ENCODE measurements at places on chromosomes 7 and 10.

DNA sequence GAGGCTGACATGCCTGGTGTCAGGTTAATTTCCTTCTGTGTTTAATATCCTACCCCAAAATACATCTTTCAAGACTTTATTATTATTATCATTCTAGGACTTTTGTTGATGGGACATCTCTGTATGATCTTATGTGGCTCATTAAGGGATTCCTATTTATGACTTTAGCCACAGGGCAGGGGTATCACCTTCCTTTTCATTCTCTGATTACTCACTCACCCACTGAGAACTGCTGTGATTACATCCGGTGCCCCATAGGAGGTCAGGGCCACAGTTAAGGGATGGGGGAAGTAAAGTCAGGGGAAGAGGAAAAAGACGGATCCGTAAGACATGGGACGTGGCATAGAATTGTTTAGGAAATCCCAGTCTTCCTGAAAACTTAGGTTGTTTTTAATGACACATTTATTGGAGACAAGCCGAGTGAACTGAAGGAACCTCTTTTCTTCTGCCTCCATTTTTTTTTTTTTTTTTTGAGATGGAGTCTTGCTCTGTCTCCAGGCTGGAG lies 61.0 kb upstream of the PITRM1 start:
- DNase-seq: no peak

DNA sequence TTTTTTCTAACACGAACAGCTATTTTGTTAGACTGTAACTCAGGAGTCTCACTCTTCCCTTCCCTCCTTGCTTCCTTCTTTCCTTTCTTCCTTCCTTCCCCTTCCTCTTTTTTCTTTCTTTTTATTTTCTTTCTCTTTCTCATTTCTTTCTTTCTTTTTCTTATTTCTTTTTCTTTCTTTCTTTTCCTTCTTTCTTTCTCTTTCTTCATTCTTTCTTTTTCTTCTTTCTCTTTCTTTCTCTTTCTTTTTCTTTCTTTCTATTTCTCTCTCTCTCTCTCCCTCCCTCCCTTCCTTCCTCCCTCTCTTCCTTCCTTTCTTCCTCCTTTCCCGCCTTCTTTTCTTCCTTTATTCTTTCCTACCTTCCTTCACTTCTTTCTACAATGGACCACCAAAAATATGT lies 1443.0 kb upstream of the LRRTM3 start:
- DNase-seq: no peak

DNA sequence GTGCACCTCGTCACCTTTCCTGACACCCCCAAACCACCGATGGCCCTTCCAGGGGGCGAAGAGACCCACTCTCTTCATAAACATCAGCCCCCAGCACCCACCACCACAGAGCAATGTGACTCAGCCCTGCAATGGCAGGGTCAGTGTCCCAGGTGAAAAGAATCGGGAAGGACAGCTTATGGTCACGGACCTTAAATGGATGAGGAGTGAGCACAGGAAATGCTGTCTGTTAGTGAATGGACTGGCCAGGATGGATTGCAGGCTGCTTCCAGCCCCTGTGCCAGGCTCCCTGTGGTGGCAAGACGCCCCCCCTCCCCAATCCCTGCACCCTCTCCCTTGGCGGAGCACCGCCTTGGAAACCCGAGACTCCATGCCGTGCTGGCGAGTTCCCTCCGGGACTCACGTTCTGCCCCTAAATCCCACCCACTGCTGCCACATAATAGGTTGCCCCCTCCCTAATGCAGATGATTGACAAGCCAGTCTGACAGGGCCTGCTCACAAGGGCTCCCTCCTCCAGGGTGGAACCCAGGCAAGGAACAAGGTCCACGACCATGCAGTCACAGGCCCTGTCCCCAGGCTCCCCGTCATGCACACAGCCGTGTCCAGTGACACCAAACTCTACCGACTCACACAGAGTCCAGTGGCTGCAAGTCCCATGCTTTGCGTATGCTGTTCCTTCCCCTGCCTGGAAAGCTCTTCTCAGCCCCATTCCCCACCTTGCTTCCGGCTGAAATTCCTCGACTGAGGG lies 7.3 kb downstream of the ASB13 start:
- no peak for DNase-seq

- no peak for DNase-seq
Observed at GRCh38 chr10:5595994-5596471, 70.4 kb downstream of the ASB13 start.

DNA sequence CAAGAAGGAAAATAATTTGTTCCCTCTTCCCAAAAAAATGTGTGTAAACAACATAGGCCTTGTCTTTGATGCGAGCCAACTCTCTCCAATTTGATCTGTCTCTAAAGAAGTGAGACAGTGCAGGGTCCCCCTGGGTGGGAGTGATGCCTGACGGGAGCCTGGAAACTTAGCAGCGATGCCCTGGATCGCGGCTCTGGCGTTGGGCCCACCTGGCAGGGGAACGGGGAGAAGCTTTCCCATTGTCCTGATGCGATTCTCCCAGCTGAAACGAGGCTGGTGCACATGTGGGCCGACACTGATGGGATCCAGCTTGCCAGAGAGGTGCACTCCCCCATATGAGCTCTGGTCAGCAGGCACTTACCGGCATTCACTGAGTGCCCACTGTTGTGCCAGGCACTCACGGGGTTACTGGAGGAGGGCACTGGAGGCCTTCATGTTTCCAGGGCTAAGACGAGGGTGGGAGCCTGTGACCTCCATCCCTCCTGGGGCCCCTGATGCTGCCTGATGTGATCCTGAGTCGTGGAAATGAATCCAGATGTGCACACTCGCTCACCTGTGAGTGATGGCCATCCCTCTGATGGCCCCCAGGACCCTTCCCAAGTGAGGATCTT lies 132.8 kb downstream of the PTPN20 start:
- DNase-seq: no peak

GRCh38 chr7:24871770-24872169 lies 108.2 kb downstream of the OSBPL3 start:
- no peak for DNase-seq
